Upper lobe of right lung (tissue), 1 donor: ENCODE measurements at places on chromosomes 12 and 14.
A peak's percentile ranks its signal among the peaks of the same experiment; 100 is the strongest.

- DNase-seq = peak; percentile 11
These were observed 6.8 kb downstream of the PRPH start for GRCh38 chr12:49301760-49302159.

DNA sequence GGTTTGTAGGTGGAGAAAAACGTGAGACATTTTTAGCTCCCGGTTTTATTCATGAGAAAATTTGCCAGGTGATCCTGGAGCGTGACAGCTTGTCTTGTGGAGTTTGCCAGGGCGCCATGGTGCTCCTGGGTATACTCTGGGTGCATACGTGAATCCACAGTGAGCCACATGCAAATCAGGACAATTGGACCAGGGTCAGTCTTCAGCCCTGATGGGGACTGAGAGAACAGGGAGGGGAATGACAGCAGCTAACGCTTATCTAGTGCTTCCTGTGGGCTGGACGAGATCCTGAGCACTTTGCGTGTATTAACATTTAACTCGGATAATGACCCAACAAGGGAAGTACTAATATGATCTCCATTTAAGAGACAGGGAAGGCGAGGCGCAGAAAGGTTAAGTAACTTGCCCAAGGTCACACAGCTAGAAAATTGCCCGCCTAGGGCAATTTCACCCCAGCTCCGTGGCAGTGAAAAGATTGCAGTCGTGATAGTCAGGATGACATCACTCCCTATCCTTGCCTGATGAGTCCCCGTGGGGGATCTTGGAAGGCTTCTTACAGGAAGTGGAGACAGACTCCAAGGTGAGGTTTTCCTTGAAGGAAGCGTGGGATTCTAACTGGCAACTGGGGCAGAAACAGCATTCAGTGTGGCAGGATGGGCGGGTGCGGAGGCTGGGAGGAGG lies 118.4 kb upstream of the NCOR2 start:
- DNase-seq = no peak

DNA sequence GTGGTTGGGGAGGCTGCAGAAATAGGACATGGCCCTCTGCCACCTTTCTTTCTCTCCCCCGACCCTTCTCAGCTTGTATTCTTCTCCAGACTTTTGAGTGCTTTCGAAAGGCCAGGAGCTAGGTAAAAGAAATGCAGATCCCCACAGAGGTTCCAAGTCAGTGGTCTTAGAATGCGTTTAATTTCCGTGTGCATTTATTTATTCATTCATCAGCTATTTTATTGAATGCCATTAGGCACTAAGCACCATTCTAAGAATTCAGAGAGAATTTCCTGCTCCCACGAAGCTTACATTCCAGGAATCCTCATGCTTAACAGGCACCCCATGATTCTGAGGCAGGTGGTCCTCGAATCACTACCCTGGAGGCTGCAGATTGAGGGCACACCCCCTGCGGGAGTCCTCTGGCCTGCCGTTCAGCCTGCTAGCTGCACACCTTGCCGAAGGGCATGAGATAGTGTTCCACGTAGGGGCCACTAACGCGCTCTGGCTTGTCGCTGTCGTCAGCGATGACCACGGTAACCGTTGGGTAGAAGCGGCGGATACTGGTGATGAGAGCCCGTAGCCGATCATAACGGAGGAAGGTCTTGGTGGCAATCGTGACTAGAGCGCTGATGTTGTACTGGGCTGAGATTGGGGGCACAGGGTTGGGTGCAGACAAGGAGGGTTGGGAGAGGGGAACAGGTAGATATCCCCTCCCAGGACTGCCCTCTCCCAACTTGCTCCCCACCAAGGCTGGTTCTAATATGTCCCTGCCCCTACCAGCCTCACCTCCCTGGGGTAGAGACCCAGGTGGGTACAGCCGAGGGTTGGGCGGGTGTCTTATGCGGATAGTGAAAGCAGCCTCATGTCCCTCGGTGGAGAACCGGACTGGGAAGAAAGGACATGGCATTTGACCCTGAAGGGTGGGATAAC lies 4.5 kb downstream of the B4GALNT1 start:
- no peak for DNase-seq

GRCh38 chr12:128843538-128843937 lies 9.7 kb upstream of the GLT1D1 start:
- DNase-seq = no peak

GRCh38 chr12:28222081-28222700 lies 31.9 kb downstream of the CCDC91 start:
- no peak for DNase-seq

DNA sequence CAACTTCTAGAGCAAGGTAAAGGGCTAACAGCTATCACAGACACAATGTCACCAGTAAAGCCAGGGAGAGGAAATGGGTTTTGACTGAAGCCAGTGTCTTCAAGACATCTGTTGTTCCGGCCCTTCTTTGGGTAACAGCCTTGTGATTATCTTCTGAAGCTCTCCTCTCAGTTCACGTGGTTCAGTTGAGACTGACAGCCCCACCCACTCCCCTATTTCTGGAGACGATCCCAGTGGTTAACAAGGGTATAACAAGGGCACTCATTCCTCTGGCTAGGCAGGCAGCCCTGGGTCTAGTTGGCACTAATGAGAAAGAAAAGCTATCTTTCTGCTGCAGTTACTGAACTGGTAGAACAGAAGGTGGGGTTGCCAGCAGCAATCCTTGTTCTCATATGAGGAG lies 6.9 kb downstream of the GNPTAB start:
- no peak for DNase-seq

GRCh38 chr12:25415004-25415403 lies 138.1 kb downstream of the LMNTD1 start:
- DNase-seq = no peak

DNA sequence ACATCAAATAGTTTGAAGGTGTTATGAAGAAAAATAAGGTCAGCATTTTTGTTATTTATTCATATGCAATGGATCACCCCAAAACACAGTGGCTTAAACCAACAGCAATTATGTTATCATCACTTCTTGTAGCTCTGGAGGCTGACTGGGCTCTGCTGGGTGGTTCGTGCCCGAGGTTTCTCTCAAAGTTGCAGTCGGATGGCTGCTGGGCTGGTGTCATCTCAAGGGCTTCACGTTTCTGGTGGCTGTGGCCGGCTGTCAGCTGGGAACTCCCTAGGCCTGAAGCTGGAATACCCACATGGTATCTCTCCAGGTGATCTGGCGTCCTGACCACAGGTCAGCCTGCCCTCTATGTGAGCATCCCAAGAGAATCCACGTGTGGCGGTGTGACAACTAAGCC lies 12.0 kb downstream of the DIO3 start:
- DNase-seq = no peak

DNA sequence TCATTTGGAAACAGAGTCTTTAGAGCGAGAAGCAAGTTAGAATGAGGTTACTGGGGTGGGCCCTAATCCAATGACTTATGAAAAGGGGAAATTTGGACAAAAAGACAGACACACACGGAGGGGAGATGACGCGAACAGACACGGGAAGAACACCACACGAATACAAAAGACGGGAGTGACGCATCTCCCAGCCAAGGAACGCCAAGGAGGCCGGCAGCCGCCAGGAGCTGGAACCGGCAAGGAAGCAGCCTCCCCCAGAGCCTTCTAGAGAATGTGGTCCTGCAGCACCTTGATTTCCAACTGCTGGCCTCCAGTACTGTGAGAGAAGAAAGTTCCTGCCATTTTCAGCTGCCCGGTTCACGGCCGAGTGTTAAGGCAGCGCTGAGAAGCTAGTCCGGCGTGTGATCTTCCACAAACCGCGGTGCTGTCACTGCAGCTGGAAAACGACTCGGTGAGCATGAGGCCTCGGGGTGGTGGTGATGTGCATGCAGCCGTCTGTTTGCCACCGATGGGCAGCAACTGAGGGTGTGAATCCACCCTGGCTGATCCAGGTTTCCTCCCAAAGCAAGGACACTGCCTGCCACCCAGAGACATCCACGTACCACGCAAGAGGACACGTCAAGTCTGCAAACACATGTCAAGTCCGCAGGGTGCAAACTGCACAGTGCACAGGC lies 124.5 kb downstream of the NCOR2 start:
- DNase-seq = no peak

DNA sequence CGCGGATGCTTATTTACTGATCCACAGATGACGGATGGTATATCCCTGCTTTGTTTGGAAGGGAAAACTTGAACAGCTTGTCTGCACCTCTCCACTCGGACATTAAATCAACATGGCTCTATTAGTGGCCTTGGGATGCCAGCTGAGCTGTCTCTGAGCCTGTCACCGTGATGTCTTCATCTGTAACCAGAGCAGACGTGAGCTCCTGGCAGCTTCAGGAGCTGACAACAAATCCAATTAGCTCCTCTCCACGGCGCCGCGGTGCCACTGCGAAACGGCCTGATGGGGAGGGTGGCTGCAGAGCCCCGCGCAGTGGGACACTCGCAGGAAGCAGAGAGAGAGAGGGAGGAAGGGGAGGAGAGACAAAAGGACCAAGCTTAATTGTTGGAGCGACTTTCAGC lies 112.3 kb downstream of the PAPOLA start:
- no peak for DNase-seq

DNA sequence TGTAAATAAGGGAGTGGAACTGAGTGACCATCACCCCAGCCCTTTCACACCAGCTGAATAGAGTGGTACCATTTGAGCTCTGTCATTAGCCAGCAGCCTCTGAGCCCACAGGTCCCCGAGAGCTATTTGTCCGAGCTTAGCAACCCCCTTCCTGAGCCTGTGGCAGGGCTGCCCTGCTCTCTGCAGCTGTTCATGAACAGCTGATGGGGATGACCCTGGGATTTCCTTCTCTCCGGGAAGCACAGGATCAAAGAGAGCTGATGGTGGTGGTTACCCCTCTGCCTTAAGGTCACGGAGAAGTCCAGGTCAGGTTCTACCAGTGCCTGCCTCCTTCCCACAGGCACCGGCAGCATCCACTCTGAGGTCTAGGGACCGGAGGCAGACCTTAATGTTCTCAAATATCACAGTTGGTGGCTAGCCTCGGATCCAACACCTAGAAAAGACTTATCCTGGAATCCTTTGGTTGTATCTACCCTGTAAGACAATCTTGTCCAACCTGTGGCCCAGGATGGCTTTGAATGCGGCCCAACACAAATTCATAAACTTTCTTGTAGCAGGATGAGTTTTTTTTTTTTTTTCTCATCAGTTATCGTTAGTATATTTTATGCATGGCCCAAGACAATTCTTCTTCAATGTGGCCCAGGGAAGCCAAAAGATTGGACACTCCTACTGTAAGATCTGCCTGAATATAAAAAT lies 81.1 kb downstream of the ESRRB start:
- no peak for DNase-seq

DNA sequence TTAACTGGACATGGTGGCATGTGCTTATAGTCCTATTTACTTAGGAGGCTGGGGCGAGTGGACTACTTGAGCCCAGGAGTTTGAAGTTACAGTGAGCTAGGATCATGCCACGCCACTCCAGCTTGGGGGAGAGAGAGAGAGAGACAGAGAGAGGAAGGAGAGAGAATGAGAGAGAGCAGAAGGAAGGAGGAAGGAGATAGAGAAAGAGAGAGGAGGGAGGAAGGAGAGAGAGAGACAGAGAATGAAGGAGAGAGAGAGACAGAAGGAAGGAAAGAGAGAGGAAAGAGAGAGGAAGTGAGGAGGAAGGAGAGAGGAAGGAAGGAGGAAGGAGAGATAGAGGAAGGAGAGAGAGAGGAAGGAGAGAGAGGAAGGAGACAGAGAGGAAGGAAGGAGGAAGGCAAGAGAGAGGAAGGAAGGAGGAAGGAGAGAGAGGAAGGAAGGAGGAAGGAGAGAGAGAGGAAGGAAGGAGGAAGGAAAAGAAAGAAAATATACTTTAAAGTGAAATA lies 93.5 kb upstream of the PTPRB start:
- no peak for DNase-seq

DNA sequence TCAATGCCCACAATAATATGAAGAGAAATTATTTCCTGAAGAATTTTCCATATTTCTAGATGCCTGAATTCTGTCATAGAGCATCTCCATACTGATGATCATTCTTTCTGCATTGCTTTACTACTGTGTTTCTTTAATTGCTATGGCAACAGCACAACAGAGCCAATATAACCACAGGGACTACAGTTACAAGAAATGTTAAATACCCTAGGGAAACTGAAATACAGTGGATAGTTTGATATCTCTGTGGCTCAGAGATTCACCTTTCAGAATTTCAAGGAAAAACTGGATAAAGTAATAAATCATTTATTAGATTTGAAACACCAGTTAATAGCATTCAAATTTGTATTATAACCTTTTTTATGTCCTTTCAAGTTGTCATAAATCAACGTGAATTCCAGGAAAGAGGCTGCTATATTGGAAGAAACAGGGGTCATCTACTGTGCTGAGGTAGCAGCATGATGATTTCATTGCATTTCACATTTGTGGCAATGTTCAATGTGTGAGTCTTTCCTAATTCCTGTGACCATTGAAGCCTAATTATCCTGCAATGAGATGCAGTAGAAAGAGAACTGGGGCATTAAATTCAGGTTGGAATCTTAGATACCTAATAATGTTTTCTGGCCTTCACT lies 267.1 kb downstream of the LRFN5 start:
- no peak for DNase-seq

DNA sequence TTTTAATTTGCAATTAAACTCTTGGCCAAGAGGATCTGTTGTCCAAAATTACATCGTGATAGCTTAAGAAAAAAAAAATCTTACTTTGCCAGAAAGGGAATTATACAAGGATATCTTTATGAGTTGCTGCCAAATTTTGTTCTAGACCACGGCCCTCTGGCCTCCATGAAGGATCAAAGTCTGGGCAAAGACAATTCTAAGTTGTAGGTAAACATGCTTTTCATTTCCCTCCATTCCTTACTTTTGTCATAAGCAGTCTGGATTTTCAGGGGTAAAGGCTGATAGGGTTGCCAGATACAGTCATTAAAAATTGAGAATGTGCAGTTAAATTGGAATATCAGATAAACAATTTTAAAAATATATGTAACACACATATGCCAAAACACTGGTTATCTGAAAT lies 135.1 kb downstream of the MON2 start:
- DNase-seq = no peak

DNA sequence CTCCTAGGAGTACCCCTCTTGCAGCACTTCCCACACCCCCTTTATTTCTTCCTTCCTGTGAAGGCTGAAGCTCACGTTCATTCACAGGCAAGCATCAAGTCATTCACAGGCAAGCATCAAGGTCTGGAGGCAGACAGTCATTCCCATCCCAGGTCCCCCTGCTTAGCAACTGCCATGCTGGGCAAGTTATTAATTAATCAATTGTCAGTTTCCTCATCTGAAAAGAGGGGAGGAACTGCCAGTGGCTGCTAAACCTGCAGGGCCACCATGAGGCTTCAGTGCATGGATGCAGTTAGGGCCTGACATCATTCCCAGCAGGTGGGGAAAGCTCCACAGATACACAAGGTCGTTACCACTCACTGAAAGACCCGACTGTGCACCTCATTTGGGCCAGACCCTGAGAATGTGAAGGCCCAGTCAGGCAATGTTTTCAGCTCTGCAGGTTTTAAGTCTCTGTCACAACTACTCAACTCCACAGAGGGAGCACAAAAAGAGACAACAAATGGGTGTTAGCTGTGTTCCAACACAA lies 85.0 kb upstream of the GPR68 start:
- no peak for DNase-seq
